ENCODE measurements at places on chromosomes 6 and 20.

GRCh38 chr6:108395297-108395696, 100.4 kb downstream of the AFG1L start:
- DNase-seq: no peak

DNA sequence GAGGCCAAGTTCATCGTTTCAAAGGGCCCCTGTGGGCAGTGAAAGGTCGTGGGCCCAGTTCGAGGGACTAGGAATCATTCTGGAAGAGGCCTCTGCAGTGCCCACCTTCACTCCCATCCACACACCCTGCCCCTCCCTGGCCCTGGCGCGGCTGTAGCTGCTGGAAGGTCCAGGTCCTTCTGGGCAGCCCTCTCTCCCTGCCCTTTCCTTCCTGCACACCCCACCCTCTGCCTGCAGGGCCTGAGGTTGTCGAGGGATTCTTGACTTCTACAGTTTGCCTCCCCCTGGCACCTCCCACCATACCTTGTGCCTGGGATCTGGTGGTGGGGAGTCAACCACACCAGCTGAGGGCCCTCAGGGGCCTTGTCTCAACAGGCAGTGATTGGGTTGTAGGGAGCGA, 4.5 kb upstream of the MYT1 start:
- no peak for DNase-seq

- peak; percentile 34 for DNase-seq
Measured at GRCh38 chr20:61044499-61044898, 207.6 kb upstream of the CDH4 start.

DNA sequence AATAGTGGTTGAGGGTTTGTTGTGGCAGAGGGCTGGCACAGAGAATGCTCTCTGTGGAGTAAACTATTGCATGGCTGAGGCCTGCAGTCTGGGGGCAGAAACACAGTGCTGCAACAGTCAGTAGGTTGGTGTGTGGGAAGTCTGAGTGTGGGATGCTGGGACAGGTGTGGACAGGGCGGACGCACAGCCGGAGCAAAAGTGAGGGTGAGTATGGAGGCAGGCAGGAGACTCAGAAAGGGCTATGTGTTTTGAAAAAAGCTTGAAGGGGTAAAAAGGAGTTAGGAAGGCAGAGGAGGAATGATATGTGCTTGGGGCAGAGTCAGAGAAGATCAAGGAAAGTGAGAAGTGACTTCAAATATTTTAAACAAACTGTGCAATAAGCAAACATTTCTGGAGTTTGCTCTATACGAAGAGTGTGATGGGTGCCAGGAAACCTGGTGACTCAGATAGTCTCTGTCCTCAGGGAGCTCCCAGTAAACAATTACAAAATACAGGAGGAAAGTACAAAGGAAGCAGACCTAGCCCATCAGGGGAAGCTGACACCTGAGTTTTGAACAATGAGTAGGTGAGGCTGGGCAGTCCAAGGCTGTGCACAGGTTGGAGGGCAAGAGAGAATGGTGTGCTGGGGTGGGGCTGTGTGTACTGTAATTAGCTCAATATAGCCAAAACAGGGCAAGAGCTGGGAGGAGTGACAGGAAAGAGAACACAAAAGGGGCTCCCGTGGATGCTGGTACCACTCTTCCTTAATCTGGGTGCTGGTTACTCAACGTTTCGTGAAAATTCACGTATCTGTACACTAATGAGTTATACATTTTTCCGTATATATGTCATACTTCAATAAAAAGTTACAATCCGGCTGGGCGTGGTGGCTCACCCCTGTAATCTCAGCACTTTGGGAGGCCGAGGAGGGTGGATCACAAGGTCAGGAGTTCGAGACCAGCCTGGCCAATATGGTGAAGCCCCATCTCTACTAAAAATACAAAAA, 55.2 kb downstream of the PIGU start:
- no peak for DNase-seq

GRCh38 chr6:106546261-106546690, 83.0 kb downstream of the RTN4IP1 start:
- no peak for DNase-seq

- no peak for DNase-seq
Measured at GRCh38 chr20:32362901-32363364, 4.8 kb downstream of the ASXL1 start.

- DNase-seq: no peak
Measured at GRCh38 chr6:83514866-83515466, 2.6 kb downstream of the PRSS35 start.

DNA sequence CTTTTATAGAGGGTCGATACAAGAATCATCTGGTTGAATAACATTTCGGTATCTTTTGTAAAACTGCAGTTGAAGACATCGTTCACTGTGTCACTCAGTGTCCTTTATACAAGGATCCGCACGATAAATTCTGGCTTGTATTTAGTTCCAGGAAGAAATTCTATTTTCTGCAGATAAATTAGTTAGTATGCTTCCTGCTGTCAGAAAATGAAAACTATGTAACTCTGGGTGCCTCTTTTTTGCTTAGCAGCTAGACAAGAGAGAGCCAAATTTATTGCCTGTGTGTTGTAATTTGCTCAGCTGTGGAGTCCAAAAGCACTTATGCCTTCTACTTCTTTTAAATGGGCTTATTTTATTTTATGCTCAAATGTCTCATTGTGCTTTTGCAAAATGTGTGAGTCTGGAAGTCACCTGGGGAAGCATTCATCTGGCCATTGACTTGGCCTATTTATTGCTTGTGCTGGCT, 56.5 kb upstream of the KCNK16 start:
- DNase-seq: no peak

- DNase-seq: no peak
Measured at GRCh38 chr6:71012866-71013469, 56.1 kb upstream of the B3GAT2 start.

DNA sequence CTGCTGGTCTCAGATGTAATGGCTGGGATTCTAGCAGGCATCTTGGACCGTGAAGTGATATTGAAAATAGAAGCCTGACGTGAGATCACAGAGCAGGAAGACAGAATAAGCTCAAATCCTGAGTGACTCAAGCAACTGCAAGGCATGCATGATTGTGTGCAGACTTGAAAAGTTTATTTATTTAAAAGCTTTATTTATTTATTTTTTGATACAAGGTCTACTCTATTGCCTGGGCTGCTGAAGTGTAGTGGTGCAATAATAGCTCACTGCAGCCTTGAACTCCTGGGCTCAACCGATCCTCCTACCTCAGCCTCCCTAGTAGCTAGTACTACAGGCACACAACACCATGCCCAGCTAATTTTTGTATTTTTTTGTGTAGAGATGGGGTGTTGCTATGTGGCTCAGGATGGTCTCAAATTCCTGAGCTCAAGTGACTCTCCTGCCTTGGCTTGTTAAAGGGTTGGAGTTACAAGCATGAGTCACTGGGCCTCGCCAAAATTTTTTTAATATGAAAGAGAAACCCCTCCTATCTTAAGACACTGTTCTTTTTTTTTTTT, 40.1 kb upstream of the RNF144B start:
- no peak for DNase-seq

DNA sequence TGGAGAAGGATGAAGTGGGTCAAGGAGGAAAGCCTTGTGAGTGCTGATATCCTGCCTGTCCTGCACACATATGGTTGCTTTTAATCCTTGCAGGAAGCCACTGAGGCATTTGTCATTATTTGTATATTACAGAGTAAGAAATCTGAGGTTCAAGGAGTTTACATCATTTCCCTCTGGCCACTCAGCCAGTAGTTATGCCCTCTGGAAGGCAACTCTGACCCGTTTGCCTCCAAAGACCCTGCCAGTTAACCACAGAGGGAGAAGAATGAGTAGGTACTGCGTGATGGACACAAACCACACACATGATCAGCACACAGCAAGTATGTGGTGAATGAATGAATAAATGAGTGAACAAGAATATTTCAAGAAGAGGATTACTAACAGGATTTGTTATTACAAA, 7.9 kb upstream of the FAM210B start:
- DNase-seq: no peak

DNA sequence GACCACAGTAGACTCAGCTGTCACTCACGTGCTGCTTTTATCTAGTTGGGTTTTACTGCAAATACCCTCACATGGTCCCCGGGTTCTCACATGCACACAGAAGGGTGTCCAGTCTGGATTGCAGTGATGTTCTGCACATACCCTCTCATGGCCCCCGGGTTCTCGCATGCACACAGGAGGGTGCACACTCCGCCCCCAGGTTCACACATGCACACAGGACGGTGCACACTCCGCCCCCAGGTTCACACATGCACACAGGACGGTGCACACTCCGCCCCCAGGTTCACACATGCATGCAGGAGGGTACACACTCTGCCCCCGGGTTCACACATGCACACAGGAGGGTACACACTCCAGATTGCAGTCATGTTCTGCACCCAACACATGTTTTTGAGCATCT, 224.3 kb downstream of the ERMARD start:
- DNase-seq: no peak

DNA sequence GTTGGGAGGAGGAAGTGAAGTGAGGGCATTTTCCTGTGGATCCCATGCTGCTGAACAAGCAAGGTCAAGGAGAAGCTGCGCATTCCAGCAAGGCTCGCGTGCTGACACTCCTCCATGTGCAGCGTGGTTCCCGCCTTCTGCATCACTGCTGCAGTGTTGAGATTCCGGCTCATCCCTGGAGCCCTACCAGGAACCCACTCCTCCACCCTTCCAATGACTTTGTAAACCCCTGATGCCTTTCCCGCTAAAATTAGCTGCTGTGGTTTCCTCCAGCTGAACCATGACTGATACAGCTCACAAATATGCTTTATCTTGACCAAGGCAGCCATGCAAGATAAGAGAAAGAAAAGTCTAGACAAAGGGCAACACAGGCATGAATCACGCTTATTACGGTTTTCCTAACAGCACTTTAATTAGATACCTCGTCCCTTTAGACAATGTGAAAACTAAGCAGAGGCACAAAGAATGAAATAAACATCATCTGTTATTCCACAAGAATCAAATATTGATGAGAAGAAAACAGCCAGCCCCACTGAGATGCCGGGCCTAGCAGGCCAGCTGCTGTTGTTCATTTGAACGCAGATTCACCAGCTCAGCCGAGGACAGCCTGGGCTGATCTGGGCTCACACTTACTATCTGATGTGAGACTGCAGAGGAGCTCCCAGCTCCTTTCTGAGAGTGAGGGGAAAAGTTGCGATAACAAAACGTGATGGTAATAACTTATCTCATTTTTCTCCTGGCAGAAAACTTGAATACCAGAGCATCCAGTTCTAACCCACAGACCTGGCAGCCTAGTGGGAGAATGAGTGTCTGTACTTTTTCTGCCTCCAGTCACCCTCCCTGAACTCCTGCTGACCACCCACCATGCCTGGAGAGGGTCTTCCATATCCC, 14.2 kb upstream of the BNIP5 start:
- no peak for DNase-seq

DNA sequence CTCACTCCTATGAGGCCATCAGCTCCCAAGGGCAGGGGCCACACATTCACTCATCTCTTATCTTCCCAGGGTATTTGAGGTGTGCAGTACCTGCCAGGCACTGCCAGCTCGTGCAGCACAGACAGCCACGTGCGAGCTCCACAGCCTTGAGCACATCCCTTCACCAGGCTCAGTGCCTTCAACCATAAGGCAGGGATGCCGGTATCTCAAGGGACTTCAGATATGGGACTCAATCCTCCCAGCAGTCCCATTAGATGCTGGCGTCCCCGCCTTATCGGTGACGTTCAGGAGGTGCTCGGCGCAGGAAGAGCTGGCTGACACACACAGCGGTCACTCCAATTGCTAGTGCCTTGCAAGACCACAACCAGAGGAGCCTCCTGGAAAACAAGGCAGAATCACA, 47.0 kb downstream of the EZR start:
- DNase-seq: no peak

DNA sequence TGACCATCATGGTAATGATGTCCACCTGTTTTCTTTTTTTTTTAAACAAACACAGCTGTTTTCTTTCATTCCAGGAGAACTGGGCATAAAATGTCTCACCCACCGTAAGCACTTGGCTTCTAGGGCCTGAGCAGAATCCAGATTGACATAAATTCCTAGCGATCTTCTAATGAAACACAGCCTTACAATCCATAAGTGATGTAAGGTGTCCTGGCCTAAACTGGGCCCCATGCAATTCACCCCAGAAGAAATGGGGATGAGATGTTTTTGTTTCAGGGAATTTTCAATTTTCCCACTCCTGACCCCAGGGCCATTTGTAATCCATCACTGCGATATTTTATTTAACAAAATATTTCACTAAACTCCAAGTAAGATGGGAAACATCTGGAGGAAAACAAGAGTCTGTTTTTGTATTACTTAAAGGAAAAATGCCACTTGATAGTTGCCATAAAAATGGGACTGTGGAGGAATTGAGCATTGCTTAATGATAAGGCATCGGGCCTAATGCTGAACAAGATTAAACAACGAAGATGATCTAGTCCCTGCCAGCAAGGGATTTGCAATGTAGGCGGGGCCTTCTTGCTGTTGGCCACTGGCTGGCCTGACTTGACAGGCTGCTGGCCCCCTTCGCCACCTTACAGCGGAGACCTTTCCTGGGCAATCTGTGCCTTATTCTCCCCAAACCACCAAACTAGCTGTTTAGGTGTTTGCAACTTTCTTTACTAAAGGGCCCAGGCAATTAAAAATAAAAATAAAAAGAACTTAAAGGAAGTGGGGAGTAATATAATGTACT, 183.7 kb downstream of the CD109 start:
- DNase-seq: no peak

DNA sequence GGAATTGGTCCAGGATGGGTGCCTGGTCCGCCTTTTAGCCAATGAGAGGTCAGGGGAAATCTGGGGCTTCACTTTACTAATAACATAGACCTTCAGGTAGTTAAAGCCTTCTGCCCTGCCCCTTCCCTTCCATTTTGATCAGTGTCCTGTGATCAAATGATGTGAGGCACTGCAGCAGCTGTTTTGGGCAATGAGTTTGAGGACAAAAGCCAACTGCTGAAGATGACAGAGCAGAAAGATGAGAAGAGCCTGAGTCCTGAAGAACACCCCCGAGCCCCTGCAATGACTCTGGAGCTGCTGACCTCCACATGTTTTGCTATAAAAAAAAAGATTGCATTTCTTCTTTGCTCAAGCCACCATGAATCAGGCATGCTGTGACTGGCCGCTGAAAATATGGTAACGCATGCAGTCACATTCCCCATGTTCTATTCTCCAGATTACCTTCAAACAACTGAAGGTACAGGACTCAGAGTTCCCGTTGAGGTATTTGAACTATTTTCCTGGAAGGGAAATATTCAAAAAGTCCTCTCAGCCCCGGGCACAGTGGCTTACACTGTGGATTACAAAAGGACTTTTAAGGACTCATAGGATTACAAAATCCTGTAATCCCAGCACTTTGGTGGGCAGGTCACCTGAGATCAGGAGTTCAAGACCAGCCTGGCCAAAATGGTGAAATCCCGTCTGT, 45.7 kb upstream of the B4GALT5 start:
- DNase-seq: no peak

DNA sequence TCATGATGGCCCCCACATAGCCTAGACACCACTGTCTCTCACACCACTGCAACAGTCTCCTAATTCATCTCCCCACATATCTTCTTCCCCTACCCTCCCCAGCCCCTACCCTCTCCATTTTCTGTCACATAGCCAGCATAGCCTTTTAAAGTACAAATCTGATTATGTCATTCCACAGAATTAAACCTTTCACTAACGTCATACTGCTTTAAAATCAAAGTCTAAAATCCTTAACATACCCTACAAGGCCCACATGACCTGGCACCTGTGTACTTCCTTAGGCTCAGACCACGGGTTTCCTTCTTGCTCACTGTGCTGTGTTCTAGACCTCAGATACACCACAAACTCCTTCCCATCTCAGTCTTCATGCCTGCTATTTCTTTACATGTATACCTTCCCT, 5.9 kb downstream of the OSTM1 start:
- no peak for DNase-seq
